ENCODE measurements at places on chromosomes 6 and 20.

DNA sequence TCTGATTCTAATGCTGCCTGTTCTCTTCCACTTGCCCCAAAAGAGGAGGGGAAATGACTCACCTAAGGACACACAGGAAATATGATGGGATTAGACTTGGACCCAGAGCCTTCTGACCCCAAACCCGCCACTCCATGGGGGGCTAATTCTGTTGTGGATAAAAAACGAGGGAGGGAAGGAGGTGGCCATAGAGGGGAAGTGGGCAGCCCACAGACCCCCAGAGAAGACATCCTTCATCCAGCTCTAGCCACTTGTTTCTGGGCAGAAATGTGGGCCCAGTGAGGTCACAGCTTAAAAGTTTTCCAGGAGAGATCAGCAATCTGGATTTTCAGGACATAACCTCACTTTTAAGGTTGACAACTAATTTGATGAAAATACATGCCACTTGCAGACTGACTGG is 202.1 kb downstream of the ANKRD60 start:
- no peak overlapping the region for H3K4me3 ChIP-seq
- H3K4me1 ChIP-seq: no peaks in the 10 kb centered on the region
- no peak for DNase-seq
- peaks cover 37% of the 10 kb centered on the region for H3K27me3 ChIP-seq

GRCh38 chr6:54892831-54893230 is 46.3 kb downstream of the FAM83B start:
- peaks cover 25% of the 10 kb centered on the region for H3K4me1 ChIP-seq
- DNase-seq: peak; percentile 70
- H3K4me3 ChIP-seq: no peak overlapping the region
- H3K27me3 ChIP-seq: no peaks in the 10 kb centered on the region
- H3K27ac ChIP-seq: no peak overlapping the region

- no peak overlapping the region for H3K4me3 ChIP-seq
- no peaks in the 10 kb centered on the region for H3K36me3 ChIP-seq
- peaks cover 17% of the 10 kb centered on the region for H3K4me1 ChIP-seq
- no peaks in the 10 kb centered on the region for H3K27me3 ChIP-seq
- H3K27ac ChIP-seq: no peak overlapping the region
- peak; percentile 77 for DNase-seq
Measured at GRCh38 chr6:34484899-34485298, 19.0 kb downstream of the PACSIN1 start.

- no peak overlapping the region for H3K27ac ChIP-seq
- no peaks in the 10 kb centered on the region for H3K4me1 ChIP-seq
- H3K27me3 ChIP-seq: peaks cover 51% of the 10 kb centered on the region
Measured at GRCh38 chr6:168686029-168686738, 245.2 kb downstream of the SMOC2 start.

- peaks cover 13% of the 10 kb centered on the region for H3K27me3 ChIP-seq
- H3K36me3 ChIP-seq: no peaks in the 10 kb centered on the region
- DNase-seq: peak; percentile 53
- H3K27ac ChIP-seq: no peak overlapping the region
Measured at GRCh38 chr20:4740774-4741431, 19.2 kb downstream of the PRND start.
